NCI-H1694 (cell line): ENCODE measurements at places on chromosomes 4 and X.

DNA sequence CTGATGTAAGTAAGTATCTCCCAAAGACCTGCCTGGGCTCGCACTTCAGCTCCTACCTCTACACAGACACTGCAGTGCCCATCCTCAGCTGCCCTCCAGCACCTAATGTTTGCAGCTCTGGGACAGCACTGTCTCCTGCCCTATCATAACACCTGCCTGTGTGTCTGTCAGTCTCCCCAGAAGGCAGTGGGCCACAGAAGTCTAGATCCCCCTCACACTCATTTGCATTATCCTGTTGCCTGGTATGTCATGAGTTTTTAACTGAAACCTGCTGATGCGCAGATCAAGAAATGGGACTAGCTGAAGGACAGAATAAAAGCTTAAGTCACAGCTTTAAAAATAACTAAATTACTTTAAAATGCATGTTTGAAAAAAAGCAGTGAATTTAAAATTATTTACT, 43.0 kb downstream of the LRP2BP start:
- DNase-seq: no peak

DNA sequence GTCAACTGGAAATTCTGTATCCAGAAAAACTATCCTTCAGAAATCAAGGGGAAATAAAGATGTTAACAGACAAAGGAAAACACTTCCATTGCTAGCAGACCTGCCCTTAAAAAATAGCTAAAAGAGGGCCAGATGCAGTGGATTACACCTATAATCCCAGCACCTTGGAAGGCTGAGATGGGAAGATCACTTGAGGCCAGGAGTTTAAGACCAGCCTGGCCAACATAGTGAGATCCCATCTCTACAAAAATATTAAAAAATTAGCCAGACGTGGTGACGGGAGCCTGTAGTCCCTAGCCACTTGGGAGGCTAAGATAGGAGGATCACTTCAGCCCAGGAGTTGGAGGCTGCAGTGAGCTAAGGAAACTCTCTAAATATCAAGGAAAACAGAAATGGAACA, 67.4 kb downstream of the CNOT6L start:
- no peak for DNase-seq

GRCh38 chr4:180296036-180296599, 1947.1 kb upstream of the TENM3 start:
- no peak for DNase-seq

GRCh38 chr4:169236873-169237626, 33.7 kb downstream of the SH3RF1 start:
- peak; percentile 87 for DNase-seq

DNA sequence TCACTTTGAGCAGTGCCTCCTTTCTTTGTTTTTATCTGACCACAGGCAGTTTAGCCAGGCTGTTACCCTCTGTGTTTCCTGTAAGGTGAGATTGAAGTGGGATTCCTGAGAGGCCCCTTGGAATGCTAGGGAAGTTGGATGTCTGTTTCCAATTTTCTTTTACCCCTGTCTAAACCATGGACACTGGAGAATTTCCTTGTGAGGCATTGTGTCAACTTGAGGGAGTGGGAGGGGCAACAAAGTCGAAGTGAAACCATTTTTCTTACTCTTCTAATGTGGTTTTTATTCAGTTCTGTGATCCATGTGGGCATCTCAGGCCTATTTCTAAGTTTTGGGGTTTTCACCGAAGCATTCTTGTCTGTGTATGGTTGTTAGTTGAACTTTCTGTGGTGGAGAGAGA, 296.1 kb upstream of the UGT8 start:
- DNase-seq: no peak

DNA sequence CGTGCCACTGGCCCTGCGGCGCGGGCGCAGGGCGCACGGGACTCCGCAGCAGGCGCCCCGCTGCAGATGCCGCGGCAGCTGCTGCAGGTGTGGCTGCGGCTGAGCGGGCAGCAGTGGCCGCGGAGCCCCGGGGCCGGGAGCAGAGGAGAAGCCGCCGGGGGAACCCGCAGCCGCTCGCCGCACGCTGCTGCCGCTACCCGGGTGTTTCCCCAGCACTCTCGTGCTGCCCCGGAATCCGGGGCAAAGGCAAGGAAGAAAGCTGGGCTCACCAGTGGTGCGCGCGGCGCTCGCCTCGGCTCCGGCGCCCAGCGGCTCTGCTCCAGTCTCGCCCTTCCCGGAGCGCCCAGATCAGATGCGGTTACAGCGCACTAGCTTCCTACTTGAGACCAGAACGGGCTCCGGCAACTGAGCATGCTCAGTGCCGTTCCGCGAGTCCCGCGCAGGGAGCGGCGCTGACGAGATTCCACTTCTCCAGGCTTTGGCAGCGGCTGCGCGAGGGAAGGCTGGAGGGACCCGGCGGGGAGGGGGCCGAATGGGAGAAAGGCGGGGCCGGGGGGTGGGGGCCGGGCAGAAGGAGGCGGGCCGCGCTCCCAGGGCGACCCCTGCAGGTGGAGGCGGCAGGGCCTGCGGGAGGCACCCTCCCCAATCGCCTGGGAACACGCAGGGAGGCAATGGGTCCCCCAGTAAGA, at the start of gene APBB2:
Gene APBB2, minus strand, starts transcription at position 407 of the 689 bp plus-strand sequence. CDS start 181,288 bp downstream, outside the sequence.
- DNase-seq: peak; percentile 82

GRCh38 chr4:40134206-40134917, 62.5 kb upstream of the RHOH start:
- no peak for DNase-seq

- DNase-seq: peak; percentile 59
Measured at GRCh38 chr4:186820391-186820891, 96.8 kb upstream of the FAT1 start.

DNA sequence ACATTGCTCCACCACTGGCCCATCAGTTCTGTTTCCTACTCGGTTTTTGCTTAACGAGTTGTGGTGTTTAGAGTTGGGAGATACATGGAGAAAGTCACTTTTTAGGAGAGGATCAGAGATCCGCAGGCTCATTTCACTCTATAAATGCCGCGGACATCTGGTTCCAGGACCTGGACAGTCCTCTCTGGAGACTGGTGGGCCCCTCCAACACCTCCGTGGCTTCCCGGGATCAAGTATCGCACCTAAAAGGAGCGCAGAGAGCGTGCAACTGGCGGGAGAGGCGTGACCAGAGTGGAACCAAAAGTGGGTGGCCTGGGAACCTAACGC, 9.9 kb upstream of the CLTRN start:
- no peak for DNase-seq

GRCh38 chrX:137178392-137178791, 144.6 kb upstream of the GPR101 start:
- DNase-seq: no peak

DNA sequence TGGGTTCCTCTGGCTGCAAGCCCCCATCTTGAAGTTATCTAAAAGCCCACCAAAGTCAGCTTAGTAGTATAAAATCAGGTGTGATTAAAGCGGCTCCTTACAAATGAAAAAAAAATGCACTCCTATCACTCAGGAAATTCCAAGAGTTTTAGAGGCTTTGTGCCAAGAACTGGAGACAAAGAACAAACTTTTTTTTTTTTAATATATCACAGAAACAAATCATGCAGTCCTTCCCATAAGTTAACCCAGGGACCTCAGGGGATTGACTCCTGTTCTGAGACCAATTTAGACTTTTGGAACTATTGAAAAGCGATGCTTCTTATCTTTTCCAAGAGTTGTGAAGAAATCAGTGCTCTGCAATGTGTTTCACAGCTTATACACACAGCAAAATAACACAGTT, 53.6 kb downstream of the HHIP start:
- no peak for DNase-seq

DNA sequence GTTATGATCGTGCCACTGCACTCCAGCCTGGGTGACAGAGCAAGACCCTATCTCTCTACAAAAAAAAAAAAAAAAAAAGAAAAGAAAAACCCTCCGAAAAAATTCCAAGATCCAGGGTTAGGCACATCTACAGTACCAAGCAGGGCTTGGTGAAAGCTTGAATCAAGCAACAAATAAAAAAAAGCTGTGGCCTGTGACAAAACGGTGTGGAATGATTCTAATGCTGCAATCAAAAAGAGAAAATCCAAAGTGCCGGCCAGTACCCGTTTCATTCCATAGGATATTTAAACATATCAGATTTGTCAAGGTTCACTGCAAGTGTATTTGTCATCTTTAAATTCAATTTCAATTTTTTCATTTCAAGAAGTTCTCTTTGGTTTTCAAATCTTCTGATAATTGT, 20.5 kb downstream of the RWDD4 start:
- no peak for DNase-seq

DNA sequence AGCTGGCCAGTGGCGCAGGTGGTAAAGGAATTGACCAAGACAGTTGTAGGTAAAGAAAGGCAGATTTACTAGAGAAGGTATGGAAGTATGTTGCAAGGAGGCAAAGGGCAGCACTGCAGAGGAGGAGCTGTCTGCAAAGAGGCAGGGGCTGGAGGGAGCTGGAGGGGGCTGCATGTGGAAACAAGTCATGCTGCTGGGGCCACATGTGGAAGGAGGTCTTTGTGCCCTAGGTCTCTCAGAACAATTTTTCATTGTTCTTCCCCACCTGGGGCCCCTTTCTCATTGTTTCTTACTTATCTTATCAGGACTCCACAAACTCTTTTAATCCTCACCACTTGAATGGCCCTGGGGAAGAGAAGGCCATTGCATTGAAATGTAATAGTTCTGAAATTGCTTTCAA, 144.8 kb upstream of the PLAC1 start:
- no peak for DNase-seq

- DNase-seq: no peak
Measured at GRCh38 chrX:85026170-85026569, 22.5 kb downstream of the APOOL start.

DNA sequence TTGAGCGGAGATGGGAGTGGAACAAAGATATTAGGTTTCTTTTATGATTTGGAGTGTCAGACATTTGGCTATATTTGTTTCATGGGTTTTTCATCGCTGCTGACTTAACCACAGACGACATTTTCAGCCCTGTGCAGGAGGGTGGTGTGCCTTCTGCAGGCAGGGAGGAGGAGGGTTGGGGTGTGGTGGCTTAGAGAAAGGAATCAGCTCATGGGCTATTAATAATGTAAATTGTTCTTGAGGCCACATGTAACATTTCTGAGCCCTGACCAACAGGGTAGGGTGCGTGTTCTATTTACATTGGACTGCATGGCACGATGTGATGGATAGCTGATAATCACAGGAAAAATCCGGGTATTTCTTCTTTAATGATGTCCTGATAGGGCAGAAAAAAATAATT, 67.6 kb downstream of the POLA1 start:
- no peak for DNase-seq

GRCh38 chr4:125317525-125317877, 2.7 kb downstream of the FAT4 start:
- no peak for DNase-seq

DNA sequence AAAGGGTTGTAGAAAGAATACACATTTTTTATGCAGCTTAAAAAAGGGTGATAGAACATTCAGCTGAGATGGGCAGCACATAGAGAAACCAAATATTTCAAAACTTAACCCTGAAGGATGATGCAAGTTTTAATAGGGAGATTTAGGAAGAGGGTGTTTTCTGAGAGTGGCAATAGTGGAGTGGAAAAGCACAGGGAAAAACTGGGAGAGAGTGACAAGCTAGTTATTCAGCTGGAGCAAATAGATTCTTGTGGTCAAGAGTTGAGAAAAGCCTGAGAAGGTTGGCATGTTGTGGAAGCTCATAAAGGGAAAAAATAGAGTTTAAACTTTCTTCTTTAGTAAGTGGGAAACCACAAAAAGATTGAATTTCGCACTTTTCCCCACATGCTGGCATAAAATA, 359.6 kb upstream of the PITX2 start:
- no peak for DNase-seq

DNA sequence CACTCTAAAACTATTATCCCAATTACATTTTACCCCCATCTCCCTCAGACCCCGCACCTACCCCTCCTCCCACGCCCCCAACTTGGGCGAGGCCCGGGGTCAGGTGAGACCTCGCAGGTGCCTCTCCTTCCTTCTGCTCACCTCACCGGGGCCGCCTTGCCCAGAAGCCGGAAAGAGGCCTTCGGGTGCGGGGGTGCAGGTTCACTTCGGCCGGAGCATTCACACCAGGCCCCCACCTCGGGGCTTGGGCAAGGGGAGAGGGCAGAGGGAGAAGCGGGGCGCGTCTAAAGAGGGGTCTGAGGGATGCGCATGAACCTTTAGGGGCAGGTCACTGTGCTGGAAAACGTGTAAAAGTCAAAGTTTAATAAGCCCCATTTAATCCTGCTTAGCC, 427 bp downstream of the ZNF182 start:
- no peak for DNase-seq

DNA sequence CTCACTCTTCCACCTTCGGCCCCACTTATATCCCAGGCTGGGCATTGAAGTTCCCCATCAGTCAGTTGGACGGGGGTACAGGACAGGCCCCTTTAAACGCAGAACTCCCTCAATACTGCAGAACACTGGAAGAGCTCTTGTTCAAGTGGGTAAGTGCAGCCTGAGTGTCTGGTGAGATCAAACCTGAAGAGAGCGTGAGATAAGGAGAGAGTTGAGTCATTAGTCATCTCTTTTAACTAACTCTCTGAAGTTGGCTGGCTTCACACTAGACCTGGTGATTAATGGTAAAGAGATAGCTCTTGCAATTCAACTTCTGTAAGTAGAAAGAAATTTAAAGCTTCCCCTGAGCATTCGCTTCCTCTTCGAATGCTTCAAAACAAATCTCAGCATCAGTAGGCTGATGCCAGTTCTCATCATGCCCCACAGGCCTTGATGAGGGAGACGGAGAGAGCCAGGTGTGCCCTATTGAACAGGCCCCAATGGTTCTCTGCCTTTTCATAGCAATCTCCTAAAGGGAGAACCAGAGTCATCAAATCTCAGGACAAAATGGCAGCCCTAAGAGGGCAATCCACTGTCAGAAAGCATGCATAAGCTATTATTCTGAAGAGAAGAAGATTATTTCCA, 41.0 kb upstream of the JADE1 start:
- DNase-seq: no peak

GRCh38 chr4:1449833-1450741, 43.8 kb upstream of the NKX1-1 start:
- no peak for DNase-seq

DNA sequence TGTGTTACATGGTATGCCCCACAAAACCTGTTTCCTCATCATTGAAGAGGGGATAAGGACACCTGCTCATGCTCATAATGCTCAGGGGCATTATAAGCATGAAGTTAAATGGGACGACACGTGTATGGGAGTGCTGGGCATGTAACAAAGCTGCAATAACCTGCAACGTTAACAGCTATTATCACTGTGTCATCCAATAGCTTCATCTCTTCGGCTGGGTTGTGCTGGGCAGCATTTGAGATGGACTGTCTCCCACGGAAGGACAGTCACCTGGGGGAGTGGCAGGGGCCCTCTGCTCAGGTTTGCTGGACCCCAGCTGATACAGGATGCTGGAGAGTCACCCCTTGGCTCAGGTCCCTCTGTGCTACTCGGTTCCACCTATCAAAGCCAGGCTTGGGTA, 94.5 kb downstream of the NSUN7 start:
- no peak for DNase-seq

DNA sequence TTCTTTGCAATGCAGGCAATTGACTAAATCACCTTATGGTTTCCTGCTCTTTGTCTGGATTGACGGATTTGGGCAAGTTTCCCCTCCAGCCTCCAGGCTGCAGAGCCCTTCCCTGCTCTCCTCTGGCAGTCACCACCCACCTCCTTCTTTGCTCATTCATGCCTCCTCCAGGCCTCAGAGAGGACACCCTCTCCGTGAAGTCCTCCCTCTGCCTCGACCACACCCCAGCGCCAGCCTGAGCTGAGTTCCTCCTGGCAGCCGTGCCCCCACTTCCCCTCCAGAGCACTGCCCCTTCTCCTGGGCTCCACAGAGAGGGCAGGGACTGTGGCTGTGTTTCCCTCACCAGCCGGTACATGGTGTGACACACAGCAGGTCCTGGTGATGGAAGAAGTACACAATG, 53.7 kb downstream of the DCTD start:
- no peak for DNase-seq

GRCh38 chr4:174133551-174133950, 149.9 kb downstream of the FBXO8 start:
- no peak for DNase-seq
